ENCODE measurements at places on chromosomes 3 and 15.

DNA sequence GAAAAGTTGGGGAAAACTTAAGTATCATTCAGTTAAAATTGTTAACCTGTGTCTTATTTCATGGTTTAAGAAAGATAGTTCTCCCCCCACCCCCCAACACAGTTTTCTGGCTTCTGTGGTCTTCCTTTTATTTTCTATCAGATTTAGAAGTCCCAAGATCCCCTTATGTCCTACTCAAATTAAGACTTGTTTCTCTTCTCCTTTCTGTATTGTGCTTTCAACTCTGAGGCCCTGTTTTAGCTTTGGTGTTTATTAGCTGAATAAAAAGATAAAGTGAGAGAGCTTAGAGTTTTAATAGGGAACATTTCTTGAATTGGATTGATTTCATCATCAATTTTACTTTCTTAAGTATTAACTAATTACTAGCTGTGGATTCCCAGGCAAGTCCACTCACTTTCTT, 62.6 kb downstream of the AKAP13 start:
- no peak for DNase-seq

DNA sequence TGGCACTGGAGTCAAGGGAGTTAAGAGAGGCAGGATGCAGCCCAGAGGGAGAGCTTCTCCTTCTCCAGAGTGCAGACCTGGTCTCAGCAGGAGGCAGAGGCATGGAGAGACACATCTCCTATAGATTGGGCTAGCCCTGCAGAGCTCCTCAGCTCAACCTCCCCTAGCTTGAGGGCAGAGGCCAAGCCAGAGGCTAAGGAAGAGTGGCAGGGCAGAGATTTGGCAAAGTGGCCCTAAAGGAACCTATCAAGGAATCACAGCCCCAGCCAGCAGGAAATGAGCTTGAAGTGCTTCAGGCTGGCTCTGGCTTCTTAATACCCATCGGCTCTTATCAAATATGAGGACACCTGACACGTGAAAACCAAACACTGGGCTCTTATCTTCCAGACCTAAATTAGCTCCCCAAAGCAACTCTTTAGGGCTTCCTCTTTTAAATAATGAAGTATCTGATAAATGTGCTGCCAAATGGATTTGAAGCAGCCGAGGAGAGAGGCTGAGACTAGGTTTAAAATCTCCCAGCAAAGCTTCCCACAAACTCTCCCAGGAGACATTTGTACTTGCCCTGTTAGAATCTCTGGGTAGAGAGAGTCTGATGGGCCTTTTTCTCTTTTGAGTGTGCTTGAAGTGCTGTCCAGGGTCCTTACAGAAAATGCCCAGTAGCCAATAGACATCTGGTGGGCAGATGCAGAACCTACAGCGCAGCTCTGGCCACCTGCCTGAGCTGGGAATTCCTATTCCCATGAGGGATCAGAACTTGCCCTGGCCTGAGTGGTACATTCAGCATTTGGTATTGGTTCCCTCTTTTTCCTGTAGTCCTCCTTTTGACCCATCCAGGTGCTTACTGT, 271.4 kb downstream of the CLSTN2 start:
- DNase-seq, result no peak

DNA sequence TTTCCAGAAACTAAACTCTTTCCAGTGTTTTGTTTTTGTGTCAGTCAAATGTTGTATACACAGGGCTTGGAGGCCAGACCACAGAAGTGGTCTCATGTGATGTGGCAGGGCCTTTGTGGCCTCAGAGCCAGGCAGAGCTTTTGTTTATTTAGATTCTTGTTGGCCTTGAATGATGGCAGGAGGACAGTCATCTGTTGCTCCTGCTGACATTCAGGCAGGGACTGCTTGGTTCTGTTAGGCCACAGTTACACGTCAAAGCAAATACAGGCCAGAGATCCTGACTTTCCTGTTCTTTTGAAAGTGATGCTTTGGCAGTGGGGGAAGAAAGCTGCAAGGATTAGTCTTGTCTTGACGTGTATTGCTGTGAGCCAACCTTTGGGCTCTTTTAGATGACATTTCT, 325.1 kb downstream of the CACNA2D3 start:
- DNase-seq, result peak; percentile 61

DNA sequence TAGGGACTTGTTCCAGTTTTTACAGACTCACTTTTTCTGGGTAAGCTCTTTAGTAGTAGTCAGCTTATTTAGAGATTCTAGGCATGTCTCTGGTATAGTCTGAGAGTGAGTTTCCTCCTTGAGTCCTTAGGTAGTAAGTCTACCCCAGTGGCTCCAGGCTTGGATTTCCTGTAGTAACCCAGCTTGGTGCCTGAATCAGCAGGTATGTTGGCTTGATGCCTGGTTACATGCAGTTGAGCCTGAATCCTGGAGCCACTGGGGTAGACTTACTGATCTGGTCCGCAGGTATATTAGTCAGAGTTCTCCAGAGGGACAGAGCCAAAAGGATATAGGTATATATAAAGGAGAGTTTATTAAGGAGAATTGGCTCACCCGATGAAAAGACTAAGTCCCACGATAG, 85.8 kb upstream of the RBMS3 start:
- no peak for DNase-seq

- no peak for DNase-seq
Measured at GRCh38 chr3:46585799-46586693, 19.9 kb upstream of the LRRC2 start.

- no peak for DNase-seq
Measured at GRCh38 chr15:28904541-28905315, 19.0 kb downstream of the APBA2 start.

DNA sequence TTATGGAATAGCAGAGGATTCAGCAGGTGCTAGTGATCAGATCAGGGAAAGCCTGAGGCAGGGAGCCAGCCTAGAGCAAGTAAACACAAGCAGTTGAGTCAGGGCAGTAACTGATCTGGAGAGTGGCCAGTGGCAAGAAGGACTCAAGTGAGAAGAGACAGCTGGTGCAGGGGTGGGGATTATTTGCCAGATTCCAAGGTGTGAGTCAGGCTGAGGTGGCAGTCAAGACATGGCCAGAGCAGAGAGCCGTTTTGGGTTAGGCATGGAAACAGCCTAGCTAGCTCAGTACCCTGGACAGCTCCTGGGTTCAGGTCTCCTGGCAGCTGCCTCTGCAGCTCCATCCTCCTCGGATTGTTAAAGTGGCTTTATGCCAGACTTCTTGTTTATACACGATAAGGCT, 281.9 kb upstream of the ONECUT1 start:
- DNase-seq, result peak; percentile 65

GRCh38 chr3:107308716-107309115, 68.5 kb upstream of the CCDC54 start:
- DNase-seq, result no peak

DNA sequence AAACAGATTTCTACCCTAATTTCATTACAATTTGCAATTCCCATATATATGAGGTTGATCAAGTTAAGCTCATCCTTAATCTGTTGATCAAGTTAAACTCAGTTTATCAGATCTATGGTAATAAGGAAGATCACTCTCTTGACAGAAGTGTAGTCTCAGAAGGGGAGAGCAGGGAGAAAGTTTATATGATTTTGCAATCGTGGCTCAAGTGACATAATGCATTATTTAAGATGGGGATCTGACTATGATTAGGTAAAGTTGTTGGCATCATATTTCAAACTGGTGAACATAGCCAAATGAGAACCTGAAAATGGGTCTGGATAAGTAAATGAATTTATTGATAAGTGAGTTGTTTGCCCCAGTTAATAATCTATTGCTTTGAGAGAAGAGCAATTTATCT, 995.3 kb downstream of the OTOL1 start:
- no peak for DNase-seq

GRCh38 chr3:117587416-117587815, 877.8 kb downstream of the TUSC7 start:
- no peak for DNase-seq

GRCh38 chr3:128127236-128127635, 3.6 kb upstream of the RUVBL1 start:
- peak; percentile 36 for DNase-seq

- DNase-seq, result no peak
Measured at GRCh38 chr3:4996771-4997291, 17.6 kb downstream of the BHLHE40 start.

DNA sequence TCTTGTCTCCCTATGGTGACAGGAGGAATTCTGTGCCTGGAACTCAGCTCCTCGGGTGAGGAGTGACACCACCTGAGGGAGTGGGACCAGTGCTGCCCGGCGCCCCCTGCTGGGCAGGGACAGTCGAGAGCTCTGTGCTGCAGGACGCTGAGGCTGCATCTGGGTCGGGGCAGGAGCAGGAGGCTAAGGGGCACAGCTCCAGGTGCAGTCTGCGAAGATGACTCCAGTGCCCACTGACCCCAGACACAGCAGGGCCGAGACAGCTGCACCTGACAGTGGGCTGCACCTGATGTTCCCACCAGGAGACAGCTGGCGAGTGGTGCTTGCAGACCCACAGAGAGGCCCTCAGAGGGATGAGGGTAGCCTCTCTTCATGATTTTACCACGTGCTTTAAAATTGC, 152.9 kb downstream of the ATP10A start:
- DNase-seq, result no peak

DNA sequence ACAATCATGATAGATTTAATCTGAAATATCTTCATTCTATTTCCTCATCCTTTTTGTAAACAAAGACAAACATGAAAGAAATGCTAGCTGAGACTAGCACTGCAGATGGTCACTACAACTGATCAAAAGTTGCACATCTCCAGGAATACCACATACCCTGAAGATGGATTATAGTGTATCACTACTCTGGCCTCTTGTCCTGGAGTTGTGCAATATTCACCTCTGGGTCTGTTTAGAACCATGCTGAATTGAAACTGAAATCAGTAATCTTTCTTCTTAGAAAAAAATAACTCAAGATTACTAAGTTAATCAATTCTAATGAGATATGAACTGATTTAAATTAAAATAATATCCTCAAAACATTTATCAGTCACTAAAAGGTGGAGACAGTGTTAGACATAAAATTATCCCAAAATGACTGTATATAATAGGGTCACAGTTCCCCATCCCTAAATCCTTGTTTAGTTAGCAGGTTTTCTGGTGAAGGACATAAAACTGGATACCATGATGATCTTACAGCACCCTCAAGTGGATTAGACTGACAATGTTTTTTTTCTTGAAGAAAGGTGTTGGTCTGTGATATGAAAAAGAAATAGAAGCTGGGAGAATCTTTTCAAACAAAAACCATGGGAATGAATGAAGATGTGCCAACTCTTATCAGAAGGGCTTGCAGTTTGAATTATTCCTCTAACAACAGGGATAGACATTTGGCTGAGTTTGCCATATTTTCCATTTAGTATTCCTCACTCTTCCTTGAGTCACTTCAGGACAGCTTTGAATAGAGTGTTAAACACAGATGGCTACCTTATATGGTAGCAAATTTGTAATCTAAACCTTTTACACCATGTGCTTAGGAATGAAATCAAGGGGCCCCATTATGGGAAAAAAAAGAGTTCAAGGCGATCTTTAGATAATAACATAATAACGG, 7.1 kb upstream of the TTC14 start:
- peak; percentile 13 for DNase-seq

DNA sequence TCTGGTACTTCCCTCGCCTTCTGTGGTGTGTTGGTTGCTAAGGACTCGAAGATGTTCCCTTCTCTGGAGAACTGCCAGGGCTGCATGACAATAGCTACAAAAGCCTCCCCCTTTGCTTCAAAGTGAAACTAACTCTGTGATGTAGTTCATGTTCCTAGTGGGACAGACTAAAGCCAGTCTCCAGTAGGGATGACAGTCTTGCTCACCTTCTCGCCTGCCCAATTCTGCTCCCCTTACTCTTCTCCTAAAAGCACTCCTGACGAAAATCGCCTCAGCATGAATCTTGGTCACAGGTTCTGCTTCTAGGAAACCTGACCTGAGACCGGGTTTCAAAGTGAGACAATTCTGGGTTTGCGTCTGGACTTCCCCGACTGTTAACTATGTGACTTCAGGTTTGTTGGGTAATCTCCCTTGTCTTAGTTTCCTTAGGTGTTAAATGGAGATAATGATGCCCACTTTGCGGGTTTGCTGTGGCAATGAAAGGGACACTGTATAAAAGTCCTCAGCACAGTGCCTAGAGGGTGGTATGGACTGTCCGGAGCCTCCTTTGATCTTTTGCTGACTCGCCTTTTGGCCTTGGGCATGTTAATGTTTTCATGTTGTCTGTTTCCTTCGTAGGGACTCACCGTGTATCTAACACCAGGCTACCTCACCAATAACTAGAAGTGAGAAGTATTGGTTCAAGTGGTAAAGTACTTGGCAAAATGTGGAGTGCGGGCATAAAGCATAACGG, 24.9 kb upstream of the THRB start:
- DNase-seq, result no peak

GRCh38 chr3:58508437-58508836, 16.5 kb downstream of the KCTD6 start:
- no peak for DNase-seq

GRCh38 chr15:91793771-91794170, 59.7 kb upstream of the SLCO3A1 start:
- DNase-seq, result no peak

DNA sequence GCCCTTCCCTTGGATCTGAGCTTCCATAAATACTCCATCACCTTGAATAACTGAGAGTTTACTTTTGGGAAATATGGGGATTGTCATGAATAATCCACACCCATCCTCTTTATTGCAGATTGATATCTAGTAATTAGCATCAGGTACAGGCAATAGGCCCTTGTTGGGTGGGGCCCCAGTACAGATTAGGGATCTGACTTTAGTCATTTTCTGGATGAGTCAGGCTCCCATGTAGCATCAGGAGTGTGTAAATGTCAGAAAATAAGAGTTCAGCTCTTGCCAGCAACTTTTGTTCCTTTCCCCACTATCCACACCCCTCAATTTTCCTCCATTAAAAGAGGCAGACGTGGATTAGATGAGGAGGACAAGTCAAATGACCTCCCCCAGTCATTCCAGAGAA, 17.7 kb upstream of the SNRK start:
- DNase-seq, result no peak

DNA sequence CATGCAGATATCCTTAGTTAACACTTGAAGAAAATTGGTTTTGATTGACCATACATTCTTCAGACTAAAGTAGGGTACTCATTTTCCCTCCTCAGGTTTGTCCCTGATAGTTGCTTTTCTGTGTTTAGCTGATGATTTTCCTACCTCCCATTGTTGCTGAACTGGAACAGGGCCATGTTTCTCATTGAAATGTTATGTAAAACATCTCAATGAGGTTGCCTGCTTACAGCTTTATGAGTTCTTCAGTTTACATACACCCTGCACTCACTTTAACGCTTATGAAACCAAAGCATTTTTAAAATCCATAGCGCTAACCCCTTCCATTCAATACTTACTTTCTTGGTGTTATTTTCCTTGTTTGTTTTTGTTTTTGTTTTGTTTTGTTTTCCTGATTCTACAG, 61.9 kb downstream of the HMG20A start:
- no peak for DNase-seq

GRCh38 chr3:10508619-10509260, 3.4 kb upstream of the ATP2B2 start:
- DNase-seq, result no peak

DNA sequence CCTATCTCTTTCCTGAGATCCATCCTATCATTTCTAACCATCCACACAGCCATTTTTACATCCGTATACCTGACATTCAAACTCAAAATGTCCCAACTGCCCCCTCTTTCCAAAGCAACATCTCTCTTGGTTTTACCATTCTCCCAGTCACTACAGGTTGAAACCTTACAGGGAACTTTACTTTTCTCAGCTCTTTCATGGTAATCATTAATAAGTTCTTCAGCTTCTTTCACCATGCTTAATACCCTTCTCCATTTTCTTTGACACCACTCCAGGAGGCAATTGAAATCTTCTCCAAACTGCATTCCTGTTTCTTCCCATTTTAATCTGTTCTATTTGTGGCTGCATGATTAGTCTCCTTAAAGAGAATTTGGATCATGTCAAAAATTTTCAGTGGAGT, 352.5 kb downstream of the GAP43 start:
- no peak for DNase-seq

GRCh38 chr3:189099505-189100290, 72.1 kb upstream of the TPRG1 start:
- DNase-seq, result no peak

GRCh38 chr3:190494907-190495306, 19.0 kb upstream of the IL1RAP start:
- no peak for DNase-seq
